ENCODE measurements at places on chromosomes 13 and 19. TPM values are rescaled to one million over a fixed set of nuclear protein-coding genes. Genes with fewer than 3 reads are reported as not detected.

- DNase-seq, result no peak
Measured at GRCh38 chr19:31135841-31136240, 213.4 kb downstream of the TSHZ3 start.

GRCh38 chr13:33918199-33918932, 100.4 kb downstream of the RFC3 start:
- DNase-seq, result no peak

DNA sequence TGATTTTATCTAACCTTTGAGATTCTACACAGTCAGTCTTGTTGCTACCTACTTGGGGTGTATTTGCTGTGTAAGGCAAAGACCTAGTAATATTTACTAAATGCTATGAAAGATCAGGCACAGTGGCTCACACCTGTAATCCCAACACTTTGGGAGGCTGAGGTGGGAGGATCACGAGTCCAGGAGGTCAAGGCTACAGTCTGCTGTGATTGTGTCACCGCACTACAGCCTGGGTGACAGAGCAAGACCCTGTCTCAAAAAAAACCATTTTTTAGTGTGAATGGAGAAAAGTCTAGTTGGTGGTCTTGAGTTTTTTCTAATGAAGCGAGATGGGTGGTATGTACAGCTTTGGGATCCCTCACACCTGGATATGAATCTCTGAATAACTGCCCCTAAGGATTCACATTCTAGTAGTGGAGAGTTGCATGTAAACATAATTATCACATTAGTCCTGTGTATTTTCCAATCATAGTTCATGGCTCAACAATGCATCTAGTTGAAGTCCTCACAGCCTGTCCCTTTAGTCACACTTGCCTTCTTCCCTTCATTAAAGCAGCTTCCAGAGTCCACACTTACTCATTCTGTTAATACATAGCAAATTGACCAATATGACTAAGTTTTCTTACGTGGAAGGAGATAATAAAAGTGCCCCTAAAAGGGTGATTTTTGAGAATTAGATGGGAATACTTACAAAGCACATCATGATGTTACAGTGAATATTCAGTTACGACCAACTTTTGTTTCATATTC, 7.5 kb downstream of the RPL21 start:
- no peak for DNase-seq

- peak; percentile 68 for DNase-seq
Measured at GRCh38 chr19:48999481-49000325, 6.0 kb downstream of the RUVBL2 start.

DNA sequence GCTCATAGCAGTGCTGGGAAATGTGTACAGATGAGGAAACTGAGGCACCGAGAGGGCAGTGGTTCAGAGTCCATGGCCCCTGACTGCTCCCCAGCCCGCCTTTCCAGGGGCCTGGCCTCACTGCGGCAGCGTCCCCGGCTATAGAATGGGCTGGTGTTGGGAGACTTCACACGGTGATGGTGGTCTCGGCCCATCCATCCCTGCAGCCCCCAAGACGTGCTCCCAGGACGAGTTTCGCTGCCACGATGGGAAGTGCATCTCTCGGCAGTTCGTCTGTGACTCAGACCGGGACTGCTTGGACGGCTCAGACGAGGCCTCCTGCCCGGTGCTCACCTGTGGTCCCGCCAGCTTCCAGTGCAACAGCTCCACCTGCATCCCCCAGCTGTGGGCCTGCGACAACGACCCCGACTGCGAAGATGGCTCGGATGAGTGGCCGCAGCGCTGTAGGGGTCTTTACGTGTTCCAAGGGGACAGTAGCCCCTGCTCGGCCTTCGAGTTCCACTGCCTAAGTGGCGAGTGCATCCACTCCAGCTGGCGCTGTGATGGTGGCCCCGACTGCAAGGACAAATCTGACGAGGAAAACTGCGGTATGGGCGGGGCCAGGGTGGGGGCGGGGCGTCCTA, 15.9 kb downstream of the LDLR start:
- no peak for DNase-seq

- no peak for DNase-seq
Measured at GRCh38 chr13:110154410-110154933, 152.5 kb downstream of the COL4A1 start.

DNA sequence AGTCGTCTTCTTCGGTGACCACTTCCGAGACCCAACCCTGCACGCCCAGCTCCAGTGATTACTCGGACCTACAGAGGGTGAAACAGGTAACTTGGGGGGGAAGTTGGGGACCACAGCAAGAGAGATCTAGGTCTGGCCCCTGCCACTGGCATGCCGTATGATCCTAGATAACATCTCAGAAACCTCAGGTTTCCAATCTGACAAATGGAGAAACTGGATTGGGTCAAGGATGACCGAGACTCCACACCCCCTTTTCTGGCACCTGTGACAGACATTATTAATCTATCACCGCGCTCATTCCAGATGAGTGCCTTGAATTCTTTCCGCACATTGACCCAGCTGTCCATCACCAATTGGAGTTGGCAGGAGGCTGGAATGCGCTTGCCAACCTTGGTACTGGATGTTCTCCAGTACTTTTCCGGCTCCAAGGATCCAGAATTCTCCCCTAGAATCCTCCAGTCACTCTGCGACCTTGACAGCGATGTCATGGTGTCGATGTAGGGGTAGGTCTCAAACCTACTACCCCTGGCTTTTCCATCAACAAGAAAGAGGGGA, 17.4 kb downstream of the VASP start:
- no peak for DNase-seq

GRCh38 chr13:55062662-55063061, 2034.0 kb downstream of the OLFM4 start:
- no peak for DNase-seq

- no peak for DNase-seq
Measured at GRCh38 chr13:45849408-45849807, 2.1 kb downstream of the SIAH3 start.

DNA sequence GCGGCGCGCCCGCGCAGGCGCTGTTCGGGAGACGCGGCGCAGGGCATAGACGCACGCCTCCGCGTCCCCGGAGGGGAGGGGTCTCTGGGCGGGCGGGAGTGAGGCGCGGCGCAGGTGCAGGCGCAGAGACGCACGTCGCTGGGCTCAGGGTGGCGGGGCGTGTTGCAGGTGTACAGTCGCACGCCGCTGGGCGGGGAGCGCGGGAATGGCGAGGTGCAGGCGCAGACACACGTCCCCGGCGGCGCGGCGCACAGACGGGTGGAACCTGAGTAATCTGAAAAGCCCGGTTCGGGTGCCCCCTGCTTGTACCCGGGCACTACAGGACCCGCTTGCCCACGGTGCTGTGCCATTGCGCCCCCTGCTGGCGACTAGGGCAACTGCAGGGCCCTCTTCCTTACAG, 44.7 kb downstream of the PLPP2 start:
- peak; percentile 27 for DNase-seq

DNA sequence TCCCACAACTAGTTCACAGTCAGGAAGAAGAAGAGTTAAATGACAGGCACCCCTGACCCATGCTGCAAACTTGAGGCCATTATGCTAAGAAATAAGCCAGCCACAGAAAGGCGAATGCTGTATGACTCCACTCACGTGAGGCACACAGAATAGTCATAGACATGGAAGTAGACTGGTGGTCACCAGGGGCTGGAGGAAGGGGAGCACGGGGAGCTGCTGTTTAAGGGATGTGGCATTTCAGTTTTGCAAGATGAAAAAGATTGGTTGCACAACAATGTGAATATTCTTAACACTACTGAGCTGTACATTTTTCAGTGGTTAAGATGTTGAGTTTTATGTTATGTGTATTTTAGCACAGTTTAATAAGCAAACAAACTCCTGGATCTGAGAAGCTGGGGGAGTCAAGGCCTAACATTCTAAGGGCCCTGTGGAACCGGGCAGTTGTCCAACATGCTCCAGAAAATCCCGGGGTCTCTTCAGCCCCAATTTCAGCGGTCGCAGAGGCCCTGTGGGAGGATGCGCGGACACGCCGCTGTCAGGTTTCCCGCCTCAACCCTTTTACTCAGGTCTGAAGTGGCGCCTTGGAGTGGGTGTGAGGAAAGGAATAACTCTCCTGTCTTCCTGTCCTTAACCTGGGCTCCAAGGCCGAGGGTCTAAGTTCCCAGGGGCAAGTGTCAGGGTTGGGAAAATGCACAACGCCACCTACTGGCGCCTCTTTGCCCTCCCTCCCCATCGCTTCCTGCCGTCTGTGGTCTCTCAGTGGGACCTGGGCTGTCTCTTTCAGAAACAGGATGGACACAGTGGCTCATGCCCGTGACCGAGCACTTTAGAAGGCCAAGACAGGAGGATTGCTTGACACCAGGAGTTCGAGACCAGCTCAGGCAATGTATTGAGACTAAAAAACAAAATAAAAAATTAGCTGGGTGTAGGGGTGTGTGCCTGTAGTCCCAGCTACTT, 4.4 kb upstream of the TMEM272 start:
- peak; percentile 31 for DNase-seq

- DNase-seq, result no peak
Measured at GRCh38 chr19:44684892-44685863, 13.8 kb upstream of the CEACAM16 start.

GRCh38 chr13:102318233-102318632, 83.6 kb downstream of the FGF14 start:
- DNase-seq, result no peak

DNA sequence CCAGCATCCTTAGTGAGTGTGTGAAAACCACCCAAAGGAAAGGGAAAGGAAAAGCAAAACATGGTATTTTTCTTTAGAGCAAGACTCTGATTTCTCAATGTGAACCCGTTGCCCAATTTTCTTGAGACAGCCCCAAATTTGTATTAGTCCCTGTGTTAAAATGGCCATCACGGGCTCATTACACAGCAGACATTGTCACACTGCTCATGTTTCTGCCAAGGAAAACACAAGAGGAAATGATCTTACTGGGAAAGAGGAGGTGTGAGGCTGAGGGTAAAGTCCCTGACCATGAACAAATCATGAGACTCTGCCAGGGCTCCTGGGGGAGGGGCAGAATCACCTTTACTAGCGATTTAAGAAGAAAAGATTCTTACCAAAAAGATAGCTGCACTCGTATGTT, 54.4 kb downstream of the FAM124A start:
- DNase-seq, result no peak

DNA sequence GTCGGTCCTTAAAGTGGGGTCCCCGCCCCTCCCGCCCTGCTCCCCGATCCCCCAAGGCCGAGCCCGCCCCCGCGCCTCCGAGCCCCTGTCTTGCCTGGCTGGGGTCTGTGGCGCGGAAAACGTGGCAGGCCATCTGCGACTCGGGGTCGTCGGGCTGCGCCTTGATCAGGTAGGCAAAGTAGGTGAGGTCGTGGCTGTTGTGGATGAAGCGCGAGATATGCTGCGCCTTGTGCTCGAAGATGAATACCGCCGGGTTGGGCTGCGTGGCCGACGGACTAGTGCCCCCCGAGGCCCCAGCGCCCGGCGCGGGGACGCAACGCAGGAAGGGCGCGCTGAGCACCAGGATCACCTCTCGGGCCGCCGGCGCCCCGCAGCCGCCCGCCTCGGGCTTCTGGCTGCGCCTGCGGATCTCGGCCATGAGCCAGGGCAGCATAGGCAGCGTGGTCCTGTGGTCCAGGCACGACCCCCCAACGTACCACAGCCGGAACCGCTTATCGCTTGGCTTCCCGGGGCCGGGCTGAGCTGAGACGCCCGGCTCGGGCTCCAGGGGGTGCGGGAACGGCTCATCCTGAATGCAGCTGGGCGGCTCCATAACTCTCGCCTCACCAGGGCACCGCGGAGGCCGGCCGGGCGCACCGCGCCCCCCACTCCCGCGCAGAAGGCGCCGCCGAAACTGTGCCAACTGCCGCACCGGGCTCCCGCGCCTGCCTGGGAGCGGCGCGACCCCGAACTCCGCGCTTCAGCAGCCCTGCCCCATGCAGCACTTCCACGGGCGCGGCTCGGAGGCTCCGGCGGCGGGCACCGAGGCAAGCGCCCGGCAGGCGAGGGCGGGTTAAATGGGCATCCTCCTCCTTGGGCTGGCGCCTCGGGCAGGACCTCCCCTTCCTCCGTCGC, 546 bp downstream of the TBC1D4 start:
- peak; percentile 59 for DNase-seq

DNA sequence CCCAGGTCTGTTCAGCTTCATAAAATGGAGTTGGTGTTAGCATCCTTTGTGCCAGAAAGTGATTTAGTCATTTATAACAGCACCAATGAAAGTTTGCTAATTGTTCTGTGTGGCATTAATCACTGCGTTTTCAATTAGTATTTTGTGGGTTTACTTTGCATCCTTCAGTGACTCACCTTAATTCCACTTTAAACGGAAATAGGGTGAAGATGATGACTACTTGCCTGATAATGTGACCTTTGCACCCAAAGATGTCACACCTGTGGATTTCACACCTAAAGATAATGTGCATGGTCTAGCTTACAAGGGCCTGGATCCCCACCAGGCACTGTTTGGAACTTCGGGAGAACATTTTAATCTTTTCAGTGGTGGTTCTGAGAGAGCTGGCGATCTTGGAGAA, 15.0 kb downstream of the GPATCH1 start:
- DNase-seq, result no peak

GRCh38 chr19:13964776-13965175, 12.5 kb downstream of the DCAF15 start:
- DNase-seq, result no peak

GRCh38 chr19:31266196-31266595, 83.0 kb downstream of the TSHZ3 start:
- no peak for DNase-seq

DNA sequence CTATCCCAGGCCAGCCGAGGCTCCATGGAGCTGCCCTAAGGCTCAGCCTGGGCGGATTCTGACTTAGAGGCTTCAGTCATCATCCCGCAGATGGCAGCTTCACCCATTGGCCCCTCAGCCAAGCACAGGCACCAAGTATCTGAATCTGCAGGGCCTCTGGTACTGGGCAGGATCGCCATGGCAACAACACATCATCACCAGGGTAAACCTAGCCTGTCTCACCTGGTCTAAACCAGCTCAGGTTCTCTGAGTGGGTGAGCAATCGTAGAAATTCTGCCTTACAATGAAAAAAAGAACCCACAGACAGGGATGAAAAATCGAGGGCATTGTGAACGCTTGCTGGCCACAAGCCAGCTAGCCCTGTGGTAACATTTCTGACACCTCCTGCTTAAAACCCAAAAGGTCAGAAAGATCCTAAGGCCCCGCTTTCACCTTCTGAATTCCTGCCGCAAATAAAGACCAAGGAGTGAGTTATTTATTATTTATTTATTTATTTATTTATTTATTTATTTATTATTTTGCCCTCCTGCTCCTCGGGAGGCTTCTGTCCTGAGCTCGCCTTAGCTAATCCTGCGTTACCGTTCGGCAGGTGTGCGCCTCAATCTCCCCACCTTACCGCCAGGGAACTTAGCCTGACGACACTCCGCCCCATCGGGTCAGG, 12.0 kb upstream of the CEACAM21 start:
- peak; percentile 71 for DNase-seq

- peak; percentile 10 for DNase-seq
Measured at GRCh38 chr13:95707035-95707434, 30.1 kb downstream of the DNAJC3 start.

ZNF850 gene
- 2.0 TPM for polyA plus RNA-seq

PROSER1 gene
- polyA plus RNA-seq, result 18.1 TPM

PLIN5 gene
- polyA plus RNA-seq, result 0.27 TPM

ACTMAP gene
- polyA plus RNA-seq, result 11.4 TPM

OLFM2 gene
- polyA plus RNA-seq, result 0.15 TPM

ACER1 gene
- polyA plus RNA-seq, result not detected

CYP2F1 gene
- polyA plus RNA-seq, result 0.04 TPM

DHPS gene
- polyA plus RNA-seq, result 204 TPM

ATP1A3 gene
- 0.62 TPM for polyA plus RNA-seq

KIR3DL2 gene
- polyA plus RNA-seq, result 0.30 TPM

DENND1C gene
- polyA plus RNA-seq, result 134 TPM

UGGT2 gene
- 0.39 TPM for polyA plus RNA-seq

SLC10A2 gene
- not detected for polyA plus RNA-seq

All from B cell (primary cell).